ENCODE measurements at places on chromosomes 2 and 18.

- DNase-seq, result no peak
These were observed 376.8 kb downstream of the TSN start for GRCh38 chr2:122132147-122132691.

DNA sequence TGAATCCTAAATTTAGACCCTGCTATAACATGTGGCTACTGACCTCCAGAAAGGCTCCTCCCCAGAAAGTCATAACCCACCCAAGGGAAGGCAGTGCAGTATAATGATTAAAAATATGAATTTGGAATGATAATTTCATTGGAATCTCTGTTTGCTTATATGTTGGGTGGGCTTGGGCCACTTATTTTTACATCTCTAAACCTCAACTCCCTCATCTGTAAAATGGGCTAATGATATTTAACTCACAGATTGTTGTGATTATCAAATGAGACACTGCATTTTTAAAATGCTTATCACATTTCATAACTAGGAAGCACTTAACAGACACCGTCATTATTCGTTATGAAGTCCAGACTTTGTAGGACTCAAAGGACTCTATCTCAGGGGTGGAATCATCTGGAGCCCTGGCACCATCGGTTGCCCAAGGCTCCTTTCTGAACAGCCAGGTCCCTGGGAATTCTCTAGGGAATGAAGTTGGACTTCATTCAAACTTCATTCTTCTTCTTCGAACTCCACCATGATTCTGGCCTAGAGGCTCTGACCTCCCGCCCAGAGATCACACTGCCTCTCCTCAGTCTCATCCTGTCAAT, 33.1 kb upstream of the RMDN2 start:
- no peak for DNase-seq

DNA sequence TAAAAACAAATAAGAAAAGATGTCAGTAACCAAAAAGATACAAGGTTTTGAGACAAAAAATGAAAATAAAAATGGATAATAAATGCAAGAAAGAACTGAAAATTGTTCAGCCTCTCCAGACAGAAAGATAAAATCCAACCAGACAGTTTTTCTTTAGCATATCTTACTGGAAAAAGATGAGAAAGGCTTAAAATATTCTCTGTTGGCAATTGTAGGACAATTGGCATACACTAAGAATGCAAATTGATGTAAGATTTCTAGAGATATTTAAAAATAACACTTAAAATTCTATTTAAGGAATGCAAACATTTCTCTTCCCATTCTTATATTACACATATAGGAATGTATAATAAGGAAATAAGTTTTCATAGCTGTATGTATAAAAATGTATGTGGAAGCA, 590.6 kb downstream of the DSC3 start:
- DNase-seq, result no peak

DNA sequence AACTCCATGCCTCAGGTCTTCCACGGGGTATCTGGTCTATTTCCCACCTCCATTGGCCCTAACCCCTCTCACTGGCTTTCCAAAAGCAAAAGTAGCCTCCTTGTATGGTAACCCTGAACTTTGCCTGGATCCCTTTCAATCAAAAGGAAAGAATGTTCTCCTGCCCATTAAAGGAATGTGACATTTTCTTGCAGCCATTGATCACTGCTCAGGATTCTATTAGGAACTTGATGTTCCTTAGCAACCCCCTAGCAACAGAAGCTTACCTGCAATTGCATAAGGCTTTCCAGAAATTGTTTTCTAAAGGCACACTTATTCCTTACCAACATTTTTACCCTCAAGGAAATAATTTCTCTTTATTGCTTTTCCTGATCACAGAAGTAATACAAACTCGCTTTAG, 91.4 kb upstream of the AGAP1 start:
- DNase-seq, result no peak

DNA sequence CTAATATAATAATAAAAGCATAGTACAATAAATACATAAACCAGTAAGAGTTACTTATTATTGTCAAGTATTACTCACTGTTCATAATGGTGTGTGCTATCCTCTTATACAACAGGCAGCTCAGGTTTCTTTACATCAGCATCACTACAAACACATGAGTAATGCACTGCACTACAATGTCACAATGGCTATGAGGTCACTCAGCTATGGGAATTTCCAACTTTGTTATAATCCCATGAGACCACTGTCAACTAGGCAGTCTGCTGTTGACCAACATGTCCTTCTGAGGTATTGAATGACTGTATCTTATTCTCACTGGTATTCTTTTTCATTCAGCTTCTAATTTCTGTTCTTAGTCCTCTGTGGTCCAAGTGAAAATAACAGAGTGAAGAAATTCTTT, 250.4 kb upstream of the DSEL start:
- DNase-seq, result no peak

- no peak for DNase-seq
These were observed 749 bp downstream of the STK25 start for GRCh38 chr2:241507430-241508239.

DNA sequence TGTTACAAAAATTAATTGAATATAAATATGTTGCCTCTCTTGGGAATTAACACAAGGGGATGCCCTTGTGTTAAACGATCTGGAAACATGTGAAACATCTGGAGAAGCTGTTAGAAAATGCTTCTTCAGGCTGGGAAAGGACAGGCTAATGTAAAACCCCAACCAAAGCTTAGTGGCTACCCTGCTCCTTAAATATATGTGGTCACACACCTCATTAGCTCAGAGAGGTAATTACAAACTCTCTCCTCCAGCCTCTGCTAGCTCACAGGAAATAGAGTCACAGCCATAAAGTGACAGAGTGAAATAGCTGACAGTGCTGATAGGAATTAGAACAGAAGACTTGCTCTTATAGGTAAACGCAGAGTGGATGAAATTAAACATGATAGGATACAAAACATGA, 155.9 kb downstream of the RAB3GAP1 start:
- no peak for DNase-seq

DNA sequence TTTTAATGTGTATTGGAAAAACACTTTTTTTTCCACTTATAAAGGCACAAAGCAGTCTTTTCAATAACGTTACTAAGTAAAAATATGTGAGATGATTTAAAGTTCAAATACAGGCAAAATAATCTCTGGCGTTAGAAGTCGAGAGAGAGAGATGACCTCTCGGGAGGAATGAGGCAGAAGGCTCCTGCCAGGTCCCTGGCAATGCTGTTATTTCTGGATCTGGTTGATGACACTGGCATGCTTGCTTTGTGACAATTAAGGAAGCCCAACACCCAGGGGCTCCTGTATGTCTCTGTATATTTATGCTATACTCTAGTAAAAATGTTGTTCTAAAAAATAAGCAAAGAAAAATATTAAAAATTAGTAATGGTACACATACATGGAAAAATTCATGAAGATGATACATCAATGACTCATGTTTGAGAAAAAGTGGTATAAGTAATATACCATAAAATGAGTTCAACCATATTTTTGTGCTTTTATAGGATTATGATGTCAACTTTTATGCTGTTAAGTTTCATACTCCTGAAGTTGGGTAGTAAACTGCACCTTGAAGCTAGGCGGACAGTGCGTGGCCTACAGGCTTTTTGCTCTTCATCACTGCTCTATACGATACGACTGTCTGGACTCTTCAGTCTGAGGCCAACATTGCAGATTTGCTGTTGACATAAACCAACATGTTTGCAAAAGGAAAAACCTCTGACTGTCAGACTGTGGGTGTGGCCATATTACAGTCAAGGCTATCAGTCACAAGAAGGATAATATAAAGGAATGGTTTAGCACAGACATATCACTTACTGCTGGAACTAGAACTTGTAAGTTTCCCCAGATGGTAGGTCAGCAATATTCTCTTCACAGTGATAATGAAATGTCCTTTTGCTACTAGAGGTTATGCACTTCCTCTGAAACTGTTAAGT, 19.8 kb downstream of the VPS4B start:
- no peak for DNase-seq

- no peak for DNase-seq
These were observed 123.1 kb downstream of the SOCS6 start for GRCh38 chr18:70411876-70412435.

DNA sequence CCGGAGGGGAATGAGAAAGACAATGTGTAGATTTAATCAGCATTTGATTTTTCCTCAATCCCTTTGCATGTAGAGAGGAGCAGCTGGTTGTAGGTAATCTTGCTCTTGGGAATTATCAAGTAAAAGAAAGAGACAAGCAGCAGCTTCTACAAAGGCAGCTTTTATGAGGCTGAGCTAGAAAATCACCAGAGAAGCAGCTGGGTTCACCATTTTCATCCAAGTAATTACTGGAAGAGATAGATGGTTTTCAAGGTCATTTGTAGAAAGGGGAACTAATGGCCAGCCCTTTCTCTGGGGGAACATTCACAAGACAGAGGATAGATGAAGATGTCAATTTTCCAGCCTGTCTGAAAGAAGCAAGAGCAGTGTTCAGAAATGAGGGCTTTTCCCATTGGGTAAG, 113.0 kb downstream of the RND3 start:
- no peak for DNase-seq

- DNase-seq, result no peak
These were observed 211.9 kb downstream of the RBM43 start for GRCh38 chr2:151049746-151050145.

GRCh38 chr18:62510789-62511188, 12.0 kb upstream of the ZCCHC2 start:
- no peak for DNase-seq

GRCh38 chr2:240205348-240205747, 64.9 kb upstream of the OTOS start:
- no peak for DNase-seq

DNA sequence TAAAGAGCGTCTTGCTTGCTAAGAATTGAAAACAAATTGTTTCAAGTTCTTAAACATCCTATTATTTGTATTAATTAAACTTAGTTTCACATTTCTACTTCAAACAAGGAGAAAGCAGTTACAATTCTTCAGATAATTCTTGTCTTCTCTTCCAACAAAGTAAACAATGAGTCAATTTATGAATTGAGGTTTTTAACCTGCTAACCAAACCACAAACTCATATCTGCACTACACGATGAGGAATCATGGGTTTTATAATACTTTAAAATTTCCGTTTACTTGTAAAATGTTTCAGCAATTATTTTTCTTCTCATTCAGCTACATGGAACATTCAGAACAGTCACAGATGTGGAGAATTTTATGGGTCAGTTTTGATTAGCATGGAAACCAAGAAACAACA, 114.2 kb downstream of the SPIRE1 start:
- DNase-seq, result no peak

GRCh38 chr2:134736167-134736880, 17.5 kb upstream of the TMEM163 start:
- no peak for DNase-seq

GRCh38 chr18:48955830-48956261, 5.1 kb upstream of the SMAD7 start:
- no peak for DNase-seq

GRCh38 chr2:177340158-177340557, 52.4 kb upstream of the AGPS start:
- no peak for DNase-seq

GRCh38 chr2:121297217-121297830, 12.3 kb upstream of the TFCP2L1 start:
- DNase-seq, result peak; percentile 63

DNA sequence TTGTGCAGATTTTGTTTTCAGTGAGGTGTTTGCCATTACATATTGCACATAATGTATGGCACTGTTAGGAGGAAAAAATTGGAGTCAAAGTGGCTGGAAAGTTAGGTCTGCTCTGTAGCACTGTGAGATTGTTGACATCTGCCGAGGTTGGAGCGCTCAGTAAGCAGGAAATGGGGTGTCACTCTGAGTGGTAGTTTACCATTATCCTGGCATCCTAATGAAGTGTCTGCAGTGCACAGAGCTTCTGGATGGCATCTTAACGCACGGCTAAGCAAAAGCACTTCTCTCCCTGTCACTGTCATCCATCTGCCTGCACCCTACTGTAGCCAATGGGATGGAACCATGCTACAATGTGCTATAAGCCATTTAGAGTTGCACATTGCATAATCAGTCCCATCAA, 561.9 kb downstream of the ARHGAP15 start:
- no peak for DNase-seq

DNA sequence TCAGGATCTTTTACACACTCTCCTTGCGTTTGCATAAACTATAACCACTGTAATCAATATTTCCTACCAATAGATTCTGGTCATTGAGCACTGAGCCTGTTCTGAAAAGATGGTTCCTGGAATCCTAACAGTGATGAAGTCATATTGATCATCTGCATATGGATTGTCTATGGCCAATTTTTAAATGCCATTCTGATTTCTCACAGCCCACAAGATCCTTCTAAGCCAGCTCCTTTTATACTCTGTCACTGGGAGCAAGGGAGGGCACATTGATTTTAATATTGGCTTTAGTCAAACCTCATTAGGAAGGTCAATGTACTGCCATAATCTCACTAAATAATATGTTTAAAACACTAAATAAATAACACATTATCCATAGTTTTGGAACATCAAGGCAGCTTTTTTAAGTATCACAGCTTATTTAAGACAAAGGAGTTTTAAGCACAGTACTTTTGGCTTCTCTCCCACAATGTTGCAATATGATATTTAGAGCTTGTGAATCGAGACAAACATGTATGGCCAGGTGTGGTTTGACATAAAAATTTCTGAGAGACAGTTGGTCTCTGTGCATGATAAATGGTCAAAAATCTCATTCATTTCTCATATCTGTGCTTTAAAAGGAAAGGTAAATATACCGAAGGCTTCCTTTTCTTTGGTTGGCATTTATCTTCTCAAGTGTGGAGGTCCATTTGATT, 267.3 kb downstream of the MTX2 start:
- no peak for DNase-seq

DNA sequence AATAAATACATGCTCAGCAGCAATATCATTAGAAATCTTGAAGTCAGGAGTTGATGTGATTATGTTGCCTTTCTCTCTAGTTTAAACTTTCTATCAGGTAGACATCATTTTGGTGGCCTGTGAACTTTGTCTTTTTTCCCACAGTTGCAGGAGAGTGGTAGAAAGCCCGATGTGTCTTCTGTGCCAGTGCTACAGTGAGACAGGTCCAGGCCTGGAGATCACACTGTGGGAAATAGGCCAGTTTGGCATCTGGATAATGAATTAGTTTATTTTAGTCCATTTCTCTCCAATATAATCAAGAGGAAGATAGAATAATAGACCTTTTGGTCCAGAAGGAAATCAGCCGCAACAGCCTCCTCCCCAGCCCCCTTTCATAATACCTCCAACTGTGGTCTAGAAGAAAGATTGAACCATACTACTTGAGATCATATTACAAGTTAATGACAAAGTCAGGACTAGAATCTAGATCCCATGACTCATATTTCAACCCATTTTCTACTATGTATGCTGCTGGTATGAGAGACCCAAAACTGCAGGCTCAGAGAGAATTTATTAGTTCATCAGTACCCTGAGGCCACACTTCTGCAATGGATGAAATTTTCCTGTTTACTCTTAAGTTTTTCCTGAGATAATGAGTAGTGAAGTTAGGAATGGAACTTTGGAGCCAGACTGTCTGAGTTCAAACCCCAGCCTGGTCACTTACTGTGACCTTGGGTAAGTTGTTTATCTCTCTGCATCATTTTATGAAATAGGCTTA, 20.6 kb downstream of the KCMF1 start:
- no peak for DNase-seq
